ENCODE measurements at places on chromosomes 12 and 14.
A peak's percentile ranks its signal among the peaks of the same experiment; 100 is the strongest.

GRCh38 chr14:100410056-100410565, 87.0 kb downstream of the SLC25A47 start:
- no peak for DNase-seq

GRCh38 chr14:22560662-22561365, 28.2 kb downstream of the DAD1 start:
- DNase-seq = no peak

- DNase-seq = no peak
These were observed 44.4 kb downstream of the DGLUCY start for GRCh38 chr14:91158091-91158790.

GRCh38 chr12:52434081-52434733, at the start of gene KRT75:
Gene KRT75 (minus strand): TSS chr12:52434371. CDS start chr12:52434304, 67 bp downstream.
- DNase-seq = no peak

GRCh38 chr12:124829008-124829707, 34.5 kb downstream of the SCARB1 start:
- no peak for DNase-seq

- no peak for DNase-seq
These were observed 15.7 kb upstream of the SLC2A3 start for GRCh38 chr12:7951671-7952070.

DNA sequence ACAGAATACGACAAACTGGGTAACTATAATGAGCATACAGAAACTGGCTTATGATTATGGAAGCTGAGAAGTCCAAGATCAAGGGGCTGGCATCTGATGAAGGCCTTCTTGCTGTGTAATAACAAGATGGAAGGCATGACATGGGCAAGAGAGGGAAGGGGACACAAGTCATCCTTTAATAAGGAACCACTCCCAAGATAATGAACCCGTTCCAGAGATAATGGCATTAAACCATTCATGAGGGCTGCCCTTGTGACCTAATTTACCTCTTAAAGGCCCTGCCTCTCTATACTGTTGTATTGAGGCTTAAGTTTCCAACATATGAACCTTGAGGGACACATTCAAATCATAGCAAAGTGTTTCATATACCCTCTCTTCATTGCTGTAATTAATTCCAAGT, 4.6 kb upstream of the VTI1B start:
- no peak for DNase-seq

- no peak for DNase-seq
These were observed 194.9 kb downstream of the DUSP6 start for GRCh38 chr12:89157413-89157812.

DNA sequence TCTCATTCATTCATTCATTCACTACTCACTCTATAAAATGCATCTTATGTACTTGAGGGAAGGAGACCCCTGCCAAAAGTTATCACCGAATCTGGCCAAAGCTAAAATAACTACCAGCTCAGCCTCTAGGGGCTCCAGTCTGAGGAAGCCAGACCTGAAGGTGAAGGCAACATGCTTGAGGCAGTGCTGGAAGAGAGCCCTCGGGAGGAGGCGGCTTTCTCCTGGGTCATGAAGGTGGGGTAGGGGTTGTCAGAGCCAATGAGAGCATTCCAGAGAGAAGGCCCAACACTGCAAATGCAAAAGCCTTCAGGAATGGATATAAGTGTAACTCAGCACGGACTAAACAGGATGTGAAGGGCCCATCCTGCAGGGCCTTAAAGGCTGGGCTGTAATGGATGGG, 62.4 kb downstream of the GSC start:
- no peak for DNase-seq

DNA sequence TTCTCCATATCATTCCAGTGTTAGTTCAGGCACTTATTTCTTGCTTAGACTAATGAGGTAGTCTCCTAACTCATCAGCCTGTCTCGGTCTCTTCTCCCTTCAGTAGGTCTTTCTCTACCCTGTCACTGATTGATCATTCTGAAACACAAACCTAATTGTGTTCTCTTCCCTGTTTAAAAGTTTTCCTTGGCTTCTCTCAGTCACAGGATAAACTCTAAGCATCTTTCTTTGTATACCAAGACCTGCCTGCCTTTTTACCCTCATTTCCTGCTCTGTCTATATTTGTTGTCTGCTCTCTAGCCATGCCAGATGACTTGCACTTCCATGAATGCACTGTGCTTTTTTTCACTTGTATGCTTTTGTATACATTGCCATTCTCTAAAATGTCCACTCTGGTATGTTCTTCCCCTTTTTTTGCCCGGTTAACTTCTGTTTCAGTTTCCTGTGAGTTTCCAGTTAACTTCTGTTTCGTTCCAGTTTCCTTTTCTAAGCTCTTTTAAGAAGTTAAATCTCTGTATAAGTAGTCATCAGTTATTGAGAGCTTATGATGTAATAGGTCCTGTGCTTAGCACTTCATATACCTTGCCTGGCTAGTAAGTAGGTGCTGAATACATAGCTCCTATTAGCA, 12.8 kb downstream of the DIP2B start:
- DNase-seq = peak; percentile 74

- DNase-seq = no peak
These were observed 25.1 kb upstream of the TBX3 start for GRCh38 chr12:114709112-114709511.

DNA sequence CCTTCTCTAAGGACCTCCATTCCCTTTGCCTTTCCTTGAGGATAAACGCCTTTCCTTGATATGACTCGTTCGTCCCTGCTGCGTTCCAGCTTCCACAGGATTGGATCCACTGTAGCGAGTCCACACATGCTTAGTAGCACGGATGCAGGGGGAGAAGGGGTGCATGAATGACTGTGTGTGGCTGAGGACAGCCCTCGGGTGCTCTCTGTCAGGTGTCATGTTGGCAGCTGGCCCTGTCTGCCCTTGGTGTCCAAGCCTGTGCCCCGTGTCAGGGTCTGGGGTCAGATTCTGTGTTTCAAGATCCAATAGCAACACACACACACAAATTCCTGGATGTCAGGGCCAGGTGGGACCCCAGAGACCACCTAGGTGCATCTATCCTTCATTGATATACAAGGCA, 17.5 kb upstream of the KRT80 start:
- DNase-seq = no peak

GRCh38 chr12:726281-727140, 25.9 kb upstream of the WNK1 start:
- no peak for DNase-seq

GRCh38 chr12:130336723-130337487, 782 bp upstream of the PIWIL1 start:
- no peak for DNase-seq

DNA sequence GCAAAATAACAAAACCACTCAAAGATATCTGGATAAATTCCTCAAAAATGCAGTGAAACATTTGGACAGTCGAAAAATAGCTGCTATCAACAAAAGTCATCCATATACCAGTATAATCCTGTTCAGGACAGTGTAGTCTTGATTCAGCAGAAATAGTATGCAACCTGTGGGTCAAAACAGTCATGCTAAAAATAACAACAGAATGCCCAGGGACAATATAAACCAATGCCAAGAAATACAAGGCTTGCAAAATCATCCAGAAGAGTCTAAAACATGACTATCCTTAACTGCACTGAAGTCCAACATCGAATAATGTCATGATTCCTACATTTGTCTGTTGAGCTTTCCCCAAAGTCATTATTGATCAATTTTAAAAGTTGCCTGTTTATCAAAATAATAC, 425.9 kb downstream of the FSCB start:
- DNase-seq = no peak

- DNase-seq = no peak
These were observed 132.2 kb downstream of the PLEKHA5 start for GRCh38 chr12:19261773-19262172.

- no peak for DNase-seq
These were observed 30.7 kb downstream of the DTX1 start for GRCh38 chr12:113087193-113087592.

Data from GM12864 (cell line).